ENCODE measurements at places on chromosomes 4 and X. TPM values are rescaled to one million over a fixed set of nuclear protein-coding genes. Genes with fewer than 3 reads are reported as not detected.

- DNase-seq: no peak
These were observed 38.9 kb downstream of the DTHD1 start for GRCh38 chr4:36320117-36320896.

The PABPC1L2B gene
- polyA plus RNA-seq: not detected

The P2RY10 gene
- polyA plus RNA-seq: 0.62 TPM

The MAGEB1 gene
- polyA plus RNA-seq: not detected

DNA sequence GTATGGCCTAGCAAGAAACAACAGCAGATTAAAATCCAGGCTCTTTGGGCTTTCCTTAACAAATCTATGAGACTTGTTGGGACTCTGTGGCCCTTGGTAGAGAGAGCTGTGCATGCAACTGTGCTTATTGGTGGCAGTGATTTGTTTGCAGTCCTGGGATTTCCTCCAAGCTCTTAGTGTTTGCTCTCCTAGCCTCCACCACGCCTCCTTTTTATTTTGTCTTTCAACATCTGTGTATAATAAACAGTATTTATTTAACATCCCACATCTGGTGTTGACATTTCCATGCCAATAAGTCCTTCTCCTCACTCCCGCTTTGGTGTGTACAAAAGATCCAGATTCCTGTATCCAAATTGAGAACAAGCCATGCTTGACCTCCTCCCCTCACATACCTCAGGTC, 3.1 kb downstream of the TNMD start:
- DNase-seq: no peak

The CAMK2D gene
- 172 TPM for polyA plus RNA-seq

GRCh38 chrX:16834806-16835205, 35.4 kb downstream of the RBBP7 start:
- DNase-seq: no peak

GRCh38 chrX:144637731-144638130, 609.6 kb upstream of the SPANXN1 start:
- no peak for DNase-seq

The PCDH10 gene
- polyA plus RNA-seq: 0.29 TPM

The ASB9 gene
- 4.1 TPM for polyA plus RNA-seq

DNA sequence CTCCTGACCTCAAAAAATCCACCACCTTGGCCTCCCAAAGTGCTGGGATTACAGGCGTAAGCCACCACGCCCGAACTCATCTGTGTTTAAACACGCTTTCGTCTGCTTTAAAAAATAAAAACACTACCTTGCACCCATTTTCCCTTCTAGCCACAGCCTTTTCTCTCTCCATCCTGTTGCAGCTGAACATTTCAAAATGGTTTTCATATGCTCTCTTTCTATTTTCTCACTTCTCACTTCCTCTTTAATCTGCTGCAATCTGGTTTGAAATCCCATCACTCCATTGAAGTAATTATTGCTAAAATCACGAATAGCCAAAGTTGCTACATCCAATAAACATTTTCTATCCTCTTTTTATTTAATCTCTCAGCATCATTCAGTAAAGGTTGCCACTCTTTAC, 70.0 kb downstream of the DCHS2 start:
- no peak for DNase-seq

- DNase-seq: no peak
These were observed 977 bp upstream of the RBBP7 start for GRCh38 chrX:16870862-16871815.

DNA sequence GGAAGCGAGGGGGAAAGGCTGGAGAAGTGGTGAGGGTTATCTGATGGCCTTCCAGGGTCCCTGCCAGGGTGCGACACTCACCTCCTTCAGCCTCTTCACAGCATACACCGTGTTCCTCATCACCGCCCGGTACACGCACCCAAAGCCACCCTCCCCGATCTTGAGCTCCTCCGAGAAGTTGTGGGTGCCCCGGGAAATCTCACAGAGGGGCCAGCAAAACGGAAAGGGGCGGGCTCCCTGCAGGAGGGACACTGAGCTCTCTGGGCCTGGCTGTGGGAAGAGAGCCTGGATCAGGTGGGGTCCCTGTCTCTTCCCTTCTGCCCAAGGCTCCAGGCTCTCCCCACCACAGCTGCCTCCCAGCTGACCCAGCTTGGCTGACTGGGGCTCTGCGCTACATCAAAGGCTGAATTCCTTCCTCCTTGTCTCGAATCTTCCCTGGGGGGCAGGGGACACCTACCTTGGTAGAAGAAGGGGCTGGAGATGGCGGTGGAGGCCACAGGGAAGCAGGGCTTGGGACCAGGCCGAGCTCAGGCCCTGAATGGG, 1.1 kb downstream of the IRAK1 start:
- no peak for DNase-seq

DNA sequence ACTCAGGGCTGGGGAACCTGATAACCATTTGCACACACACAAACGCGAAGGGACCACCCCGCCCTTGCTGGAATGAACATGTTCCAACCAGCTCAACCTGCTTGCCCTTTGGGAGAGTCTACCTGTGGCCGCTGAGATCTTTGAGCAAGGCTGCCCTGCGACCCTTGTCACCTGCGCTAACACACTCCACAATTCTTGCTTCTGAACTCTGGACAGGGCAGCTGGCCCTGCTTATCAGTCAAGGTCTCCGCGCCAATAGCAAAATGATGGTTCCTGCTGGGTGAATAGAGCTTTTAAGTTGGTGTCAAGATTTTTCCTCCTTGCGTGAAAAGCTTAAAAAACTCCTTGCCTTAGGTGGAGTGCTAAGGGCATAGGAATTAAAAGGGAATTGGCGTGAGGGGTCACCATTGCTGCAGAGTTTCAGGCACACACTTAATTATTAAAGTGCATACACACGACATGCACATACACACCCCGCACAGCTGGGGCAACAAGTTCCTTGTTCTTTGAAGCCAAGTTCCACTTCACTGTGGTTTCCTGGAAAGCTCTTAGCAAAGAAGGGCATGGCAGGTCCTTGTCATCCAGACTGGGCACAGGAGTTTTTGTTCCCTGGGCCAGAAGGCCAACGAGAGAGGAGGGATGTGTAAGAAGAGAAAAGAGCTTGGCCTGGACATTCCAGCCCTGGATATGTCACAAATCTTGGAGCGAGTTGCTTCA, 207.7 kb downstream of the STIM2 start:
- no peak for DNase-seq

DNA sequence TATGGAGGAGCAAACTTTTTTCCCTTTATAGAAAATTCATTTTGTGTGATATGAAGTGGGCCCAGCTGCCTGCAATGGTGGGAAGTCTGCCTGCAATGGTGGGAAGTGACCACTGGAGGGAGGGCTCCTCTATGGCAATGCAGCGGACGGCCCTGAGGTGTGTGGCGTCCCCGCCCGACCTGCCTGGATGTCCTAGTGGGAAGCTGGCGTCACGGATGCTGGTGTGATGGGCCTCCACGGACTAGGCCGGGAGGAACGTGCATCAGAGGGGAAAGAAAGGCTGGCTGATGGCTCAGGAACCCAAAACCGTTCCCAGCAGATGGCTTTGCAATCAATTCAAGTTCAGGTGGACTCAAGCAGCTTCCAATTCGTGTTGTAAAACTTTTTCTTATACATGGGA, 177.9 kb downstream of the AFAP1 start:
- DNase-seq: no peak

DNA sequence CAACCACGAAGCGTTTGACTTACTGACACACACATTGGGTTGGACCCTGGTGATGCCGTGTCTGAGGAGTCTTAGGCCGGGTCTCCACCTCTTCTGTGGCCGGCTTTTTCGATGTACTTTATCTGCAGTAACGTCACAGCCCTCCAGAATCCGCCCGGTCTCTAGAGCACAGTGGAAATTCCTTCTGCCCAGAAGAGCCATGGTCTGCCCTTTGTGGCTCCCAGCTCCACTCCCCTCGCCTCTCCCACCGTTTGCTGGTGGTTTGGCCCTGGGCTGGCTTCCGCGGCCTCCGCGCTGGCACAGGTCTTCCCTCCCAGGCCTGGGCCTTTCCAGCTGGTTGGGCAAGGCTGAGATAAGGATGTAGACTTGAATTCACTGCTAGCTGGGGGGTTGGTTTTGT, 4.3 kb downstream of the MAEA start:
- DNase-seq: no peak

DNA sequence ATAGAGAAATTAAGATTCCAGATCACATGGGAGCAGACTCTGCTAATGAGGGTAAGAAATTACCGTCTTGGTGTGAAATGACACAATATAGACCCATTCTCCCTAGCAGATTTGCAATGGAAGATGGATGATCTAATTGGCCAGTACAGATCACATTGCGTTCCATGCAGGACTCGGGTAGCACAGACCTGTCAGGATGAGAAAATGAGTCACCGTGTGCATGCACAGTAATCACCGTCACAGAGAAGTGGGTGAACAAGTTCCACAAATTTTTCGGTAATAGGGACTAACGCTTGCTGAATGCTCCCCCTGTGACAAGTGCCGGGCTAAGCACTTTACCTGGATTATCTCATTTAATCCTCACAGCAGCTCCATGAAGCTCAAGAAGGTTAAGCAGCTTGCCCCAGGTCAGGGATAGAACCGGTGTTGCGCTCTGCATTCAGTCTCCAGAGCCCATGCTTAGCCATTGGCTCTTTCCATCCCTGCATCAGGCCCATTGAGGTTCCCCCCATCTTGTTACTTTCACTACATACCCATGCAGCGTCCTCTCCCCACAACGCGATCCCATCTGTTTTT, 375.6 kb downstream of the FBXW7 start:
- DNase-seq: no peak

DNA sequence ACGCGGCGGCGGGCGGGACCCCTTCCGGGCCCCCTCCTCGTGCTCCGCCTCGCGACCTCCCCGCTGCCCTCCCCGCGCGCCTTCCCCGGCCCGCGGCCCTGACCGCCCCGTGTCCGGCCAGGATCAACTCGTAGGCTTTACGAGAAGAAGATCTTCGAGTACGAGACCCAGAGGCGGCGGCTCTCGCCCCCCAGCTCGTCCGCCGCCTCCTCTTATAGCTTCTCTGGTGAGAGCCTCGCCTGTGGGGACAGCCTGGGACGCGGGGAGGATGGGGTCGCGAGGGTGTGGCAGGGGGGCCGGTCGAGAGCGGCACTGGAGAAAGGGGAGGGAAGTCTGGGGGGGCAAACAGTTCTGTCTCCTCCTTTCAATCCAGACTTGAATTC, 465 bp downstream of the EMD start:
- no peak for DNase-seq

- DNase-seq: no peak
These were observed 36.5 kb downstream of the TXLNG start for GRCh38 chrX:16822723-16823122.

GRCh38 chr4:179007755-179008154, 1565.5 kb upstream of the AGA start:
- no peak for DNase-seq

DNA sequence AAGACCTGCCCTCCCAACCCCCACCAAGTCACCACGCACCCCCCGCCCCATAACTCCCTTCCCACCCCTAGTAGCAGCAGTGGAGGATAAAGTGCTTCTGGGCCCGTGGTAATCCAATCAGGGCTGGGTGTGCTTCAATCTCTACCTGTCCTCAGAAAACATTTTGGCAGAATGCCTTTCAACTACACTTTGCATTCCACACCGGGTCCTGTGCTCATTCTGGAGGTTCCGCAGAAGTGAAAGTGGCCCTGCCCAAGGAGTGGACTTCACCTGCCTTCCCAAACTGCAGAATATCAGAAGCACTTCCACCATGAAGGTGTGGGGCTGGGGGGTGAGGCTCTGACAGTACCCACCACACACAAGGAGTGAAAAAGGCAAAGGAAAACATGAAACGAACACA, 322.3 kb downstream of the DHX15 start:
- DNase-seq: no peak

The USP27X gene
- 2.4 TPM for polyA plus RNA-seq

All from forelimb muscle (tissue), 1 donor.